ENCODE measurements at places on chromosomes 5 and 9. TPM values are rescaled to one million over a fixed set of nuclear protein-coding genes. Genes with fewer than 3 reads are reported as not detected.

DNA sequence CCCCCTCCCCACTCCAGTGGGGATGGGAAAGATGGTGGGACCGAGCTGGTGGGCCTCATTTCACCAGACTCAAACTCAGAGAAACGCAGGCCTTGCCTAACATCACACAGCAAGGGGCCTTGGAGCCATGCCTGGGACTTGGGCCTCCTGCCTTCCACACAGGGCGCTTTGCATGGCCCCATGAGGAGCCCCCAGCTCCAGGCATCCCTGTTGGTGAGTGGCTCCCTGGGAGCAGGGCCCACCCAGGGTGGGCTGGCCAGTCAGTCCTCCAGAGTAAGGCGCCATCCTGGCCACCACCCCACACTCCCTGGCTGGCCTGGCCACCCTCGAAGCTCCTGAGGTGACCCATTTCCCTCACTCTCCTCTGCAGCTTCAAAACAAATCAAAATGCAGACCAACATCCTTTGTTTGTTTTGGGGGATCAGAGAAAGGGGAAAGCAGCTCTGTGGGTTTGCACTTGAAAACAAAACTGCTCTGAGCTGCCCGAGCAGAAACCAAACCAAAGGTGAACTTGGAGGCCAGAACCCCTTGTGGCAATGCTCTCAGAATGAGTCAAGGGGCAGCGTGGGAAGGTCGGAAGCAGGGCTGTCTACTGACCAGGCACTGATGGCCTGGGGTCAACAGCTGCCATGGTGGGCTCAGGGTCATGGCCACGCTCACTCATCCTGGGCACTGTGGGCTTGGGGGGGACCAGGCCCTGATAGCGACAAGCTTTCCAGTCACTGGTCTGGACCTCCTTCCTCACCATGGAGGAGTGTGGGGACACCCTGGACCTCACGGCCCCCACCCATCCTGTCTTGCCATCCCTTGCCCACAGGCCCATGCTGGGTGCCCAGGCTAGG is 37.0 kb upstream of the VDAC1 start:
- H3K36me3 ChIP-seq = no peaks in the 10 kb centered on the region
- no peaks in the 10 kb centered on the region for H3K27me3 ChIP-seq
- H3K4me3 ChIP-seq = no peak overlapping the region
- no peaks in the 10 kb centered on the region for H3K4me1 ChIP-seq
- DNase-seq = no peak

- H3K4me3 ChIP-seq = no peak overlapping the region
- H3K4me1 ChIP-seq = no peaks in the 10 kb centered on the region
- no peaks in the 10 kb centered on the region for H3K36me3 ChIP-seq
- no peak overlapping the region for H3K27ac ChIP-seq
Measured at GRCh38 chr5:156312897-156313694, 13.9 kb upstream of the SGCD start.

DNA sequence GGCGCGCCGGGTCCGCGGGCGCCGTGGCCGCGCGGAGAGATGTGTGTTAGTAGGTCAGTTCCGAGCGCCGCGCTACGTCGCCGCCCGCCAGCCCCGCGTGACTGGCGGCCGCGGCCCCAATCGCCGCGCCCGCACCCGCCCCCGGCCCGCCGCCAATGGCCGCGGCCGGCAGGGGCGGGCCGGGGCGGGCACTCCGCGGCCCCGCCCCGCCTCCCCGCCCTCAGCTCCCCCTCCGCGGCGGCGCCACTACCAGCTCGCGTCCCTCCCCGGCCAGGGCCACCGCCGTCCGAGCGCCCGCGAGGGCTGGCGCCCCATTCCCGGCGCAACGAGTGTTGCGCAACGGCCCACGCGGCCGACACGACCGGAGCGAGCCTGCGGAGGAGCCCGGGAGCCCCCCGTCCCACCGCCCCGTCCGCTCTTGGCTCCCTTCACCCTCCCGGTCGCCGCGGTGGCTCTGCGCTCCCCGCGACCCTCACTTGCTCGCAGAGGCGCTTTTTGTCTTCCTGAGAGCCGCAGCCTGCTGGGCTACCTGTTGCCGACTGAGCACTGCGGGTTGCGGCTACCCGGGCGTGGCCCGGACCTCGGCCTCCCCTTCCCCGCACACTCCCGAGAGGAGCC is at the start of gene NFIL3:
Gene NFIL3 (minus strand): TSS at position 48 of the 618 bp plus-strand sequence. CDS start 13,098 bp downstream, outside the sequence.
- peaks cover 47% of the 10 kb centered on the region for H3K4me1 ChIP-seq
- no peaks in the 10 kb centered on the region for H3K36me3 ChIP-seq
- no peak for DNase-seq
- H3K4me3 ChIP-seq = peak within 1 kb of the TSS; percentile 82
- H3K27ac ChIP-seq = peak within 1 kb of the TSS; percentile 100

DNA sequence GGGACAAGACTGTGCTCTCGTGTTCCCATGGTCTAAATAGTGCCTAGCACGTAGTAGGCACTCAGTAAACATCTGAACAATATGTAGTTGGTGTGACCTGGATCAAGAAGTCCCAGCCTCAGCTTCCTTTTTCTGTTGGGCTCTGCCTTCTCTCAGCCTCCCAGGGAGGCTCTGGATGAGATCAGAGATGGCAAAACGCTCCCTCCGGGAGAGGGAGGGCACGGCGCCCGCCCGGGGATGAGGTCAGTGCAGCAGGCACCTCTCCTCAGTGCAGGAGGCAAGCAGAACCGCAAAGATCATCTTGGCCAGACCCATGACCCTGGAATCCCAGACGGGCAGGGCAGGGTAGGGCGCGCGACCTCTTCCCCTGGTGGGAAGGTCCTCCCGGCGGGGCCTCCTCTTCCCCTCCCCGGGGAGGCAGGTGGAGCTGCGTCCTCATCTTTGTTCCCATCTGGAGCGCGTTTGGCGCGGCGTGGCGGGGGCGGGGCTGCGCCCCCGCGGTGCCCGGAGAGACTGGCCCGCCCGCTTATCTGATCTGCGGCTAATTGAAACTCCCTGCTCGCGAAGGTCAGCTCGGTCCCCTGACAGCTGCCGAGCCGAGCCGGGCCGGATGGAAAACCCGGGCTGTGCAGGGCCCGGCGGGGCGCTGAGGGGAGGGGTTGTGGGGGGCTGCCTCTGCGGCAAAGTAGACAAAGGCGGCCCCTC is 60.9 kb downstream of the CXXC5 start:
- DNase-seq = no peak
- peak overlapping the region; percentile 68 for H3K4me3 ChIP-seq
- peak overlapping the region; percentile 55 for H3K27ac ChIP-seq
- H3K36me3 ChIP-seq = no peaks in the 10 kb centered on the region
- H3K27me3 ChIP-seq = no peaks in the 10 kb centered on the region

DNA sequence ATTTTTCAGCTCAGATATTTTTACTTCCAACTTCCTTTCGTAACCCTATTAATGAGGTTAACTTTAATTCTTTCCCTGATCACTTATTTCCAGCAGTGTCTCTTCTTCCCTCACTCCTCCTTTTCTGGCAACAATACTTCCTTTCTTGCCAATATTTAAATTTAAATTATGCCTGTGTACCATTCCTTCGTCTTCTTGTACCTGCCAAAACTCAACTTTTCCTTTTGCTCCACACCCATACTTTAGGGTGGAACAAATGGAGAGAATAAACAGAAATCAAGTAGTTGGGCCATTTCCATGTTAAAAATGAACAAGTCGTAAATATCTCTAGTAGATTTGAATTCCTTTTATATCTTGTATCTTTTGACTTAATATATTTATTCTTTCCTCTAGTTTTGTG is 66.0 kb downstream of the FER start:
- H3K27ac ChIP-seq = no peak overlapping the region
- H3K27me3 ChIP-seq = no peaks in the 10 kb centered on the region
- H3K4me1 ChIP-seq = peaks cover 33% of the 10 kb centered on the region
- no peaks in the 10 kb centered on the region for H3K36me3 ChIP-seq

- H3K36me3 ChIP-seq = no peaks in the 10 kb centered on the region
- no peaks in the 10 kb centered on the region for H3K4me1 ChIP-seq
- no peak overlapping the region for H3K27ac ChIP-seq
- no peak overlapping the region for H3K4me3 ChIP-seq
Measured at GRCh38 chr5:35876454-35876853, 19.8 kb downstream of the IL7R start.

DNA sequence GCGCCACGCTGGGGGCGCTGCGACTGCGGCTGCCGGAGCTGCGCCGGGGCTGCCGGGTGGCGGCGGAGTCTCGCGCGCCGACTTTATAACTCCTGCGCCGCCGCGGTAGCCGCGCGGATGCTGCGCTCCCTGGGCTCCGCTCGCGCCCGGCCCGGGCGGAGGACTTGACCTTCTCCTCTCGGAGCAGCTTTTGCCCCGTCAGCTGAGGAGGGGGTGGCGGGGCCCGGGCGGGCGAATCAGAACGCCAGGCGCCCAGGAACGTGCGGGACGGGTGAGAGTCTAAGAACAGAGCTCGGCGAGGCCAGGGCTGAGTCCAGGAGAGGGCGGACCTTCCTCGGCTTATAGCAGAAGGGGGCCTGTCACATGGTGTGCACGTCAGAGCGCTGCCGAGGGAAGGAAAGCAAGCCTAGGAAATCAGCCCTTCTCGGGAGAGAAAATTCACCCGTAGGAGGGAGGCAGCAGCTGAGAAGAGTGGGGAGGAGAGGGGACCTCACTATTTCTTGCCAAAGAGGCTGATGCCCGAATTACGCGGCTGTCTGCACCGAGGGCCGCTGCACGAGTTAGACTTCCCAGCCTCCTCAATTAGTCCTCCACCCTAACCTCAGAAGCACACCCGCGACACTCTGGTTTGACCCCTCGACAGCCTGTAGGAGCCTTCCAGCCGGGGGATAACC is at the start of gene FOXD1:
Gene FOXD1 (minus strand): TSS at position 315 of the 674 bp plus-strand sequence. CDS start 415 bp downstream, outside the sequence.
- H3K4me3 ChIP-seq = peak within 1 kb of the TSS; percentile 64
- H3K4me1 ChIP-seq = peaks cover 48% of the 10 kb centered on the region
- H3K36me3 ChIP-seq = no peaks in the 10 kb centered on the region

- peak overlapping the region; percentile 62 for H3K27ac ChIP-seq
- peaks cover 21% of the 10 kb centered on the region for H3K4me1 ChIP-seq
- no peak overlapping the region for H3K4me3 ChIP-seq
- DNase-seq = no peak
- H3K27me3 ChIP-seq = no peaks in the 10 kb centered on the region
Measured at GRCh38 chr9:33106827-33107621, 30.6 kb upstream of the SMU1 start.

DNA sequence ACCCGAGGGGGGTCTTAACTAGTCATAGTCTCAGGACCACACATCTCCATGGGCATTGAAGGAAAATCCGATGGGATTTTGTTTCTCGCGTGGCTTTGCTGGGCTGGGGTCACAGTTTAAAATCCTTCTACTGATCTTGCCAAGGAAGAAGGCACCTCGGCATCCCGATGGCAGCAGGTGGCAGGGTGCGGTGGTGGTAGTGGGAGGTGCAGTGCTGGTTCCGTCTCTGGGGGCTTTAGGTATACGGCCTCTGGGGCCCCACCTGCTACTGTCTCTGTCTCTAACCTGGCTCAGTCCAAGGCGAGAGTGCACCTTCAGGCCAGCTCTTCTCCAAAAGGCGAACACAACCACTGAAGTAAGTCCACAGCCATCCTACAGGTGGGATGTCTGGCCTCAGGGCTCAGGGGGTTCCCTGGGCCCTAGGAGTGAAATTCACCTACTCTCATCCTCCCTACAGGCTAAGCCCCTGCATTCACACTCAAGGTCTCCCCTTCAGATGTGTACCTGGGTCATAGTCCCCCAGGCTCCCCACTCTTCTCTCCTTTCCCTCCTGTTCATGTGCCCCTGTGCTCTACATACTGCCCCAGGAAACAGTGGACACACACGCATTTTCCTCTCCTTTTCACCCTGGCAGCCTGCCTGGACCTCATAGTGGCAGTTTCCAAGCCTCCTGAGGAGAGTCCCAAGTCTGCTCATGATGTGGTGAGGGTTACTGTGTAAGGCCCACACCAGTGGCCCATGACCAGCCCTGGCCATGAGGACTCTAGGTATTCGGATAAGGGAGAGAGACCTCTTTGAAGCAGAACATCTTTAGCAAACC is 736 bp upstream of the FCN2 start:
- H3K36me3 ChIP-seq = no peaks in the 10 kb centered on the region
- no peak overlapping the region for H3K27ac ChIP-seq
- peaks cover 16% of the 10 kb centered on the region for H3K27me3 ChIP-seq
- DNase-seq = peak; percentile 87

- H3K4me1 ChIP-seq = no peaks in the 10 kb centered on the region
- H3K36me3 ChIP-seq = no peaks in the 10 kb centered on the region
- no peak for DNase-seq
- H3K27ac ChIP-seq = no peak overlapping the region
Measured at GRCh38 chr5:77550406-77550805, 58.3 kb upstream of the WDR41 start.

- H3K27ac ChIP-seq = no peak overlapping the region
Measured at GRCh38 chr5:58548068-58548467, 34.8 kb upstream of the RAB3C start.

DNA sequence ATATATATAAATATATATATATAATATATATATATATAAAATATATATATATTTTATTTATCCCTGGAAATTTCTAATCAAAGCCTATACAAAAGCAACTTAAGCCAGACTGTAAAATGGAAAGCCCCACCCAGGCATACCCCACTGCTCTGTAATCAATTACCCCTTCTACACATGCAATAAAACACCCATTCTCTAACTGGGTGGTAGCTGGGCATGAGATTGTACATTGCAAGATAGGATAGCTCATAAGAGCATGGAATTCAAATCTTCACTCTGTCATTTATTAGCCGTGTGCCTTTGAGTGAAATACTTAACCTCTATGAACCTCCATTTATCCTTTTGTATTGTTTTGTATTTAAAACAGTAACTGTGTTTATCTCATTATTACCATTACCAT is 405.3 kb upstream of the SLC30A5 start:
- H3K4me1 ChIP-seq = no peaks in the 10 kb centered on the region
- H3K27me3 ChIP-seq = no peaks in the 10 kb centered on the region
- no peaks in the 10 kb centered on the region for H3K36me3 ChIP-seq
- no peak overlapping the region for H3K27ac ChIP-seq

DNA sequence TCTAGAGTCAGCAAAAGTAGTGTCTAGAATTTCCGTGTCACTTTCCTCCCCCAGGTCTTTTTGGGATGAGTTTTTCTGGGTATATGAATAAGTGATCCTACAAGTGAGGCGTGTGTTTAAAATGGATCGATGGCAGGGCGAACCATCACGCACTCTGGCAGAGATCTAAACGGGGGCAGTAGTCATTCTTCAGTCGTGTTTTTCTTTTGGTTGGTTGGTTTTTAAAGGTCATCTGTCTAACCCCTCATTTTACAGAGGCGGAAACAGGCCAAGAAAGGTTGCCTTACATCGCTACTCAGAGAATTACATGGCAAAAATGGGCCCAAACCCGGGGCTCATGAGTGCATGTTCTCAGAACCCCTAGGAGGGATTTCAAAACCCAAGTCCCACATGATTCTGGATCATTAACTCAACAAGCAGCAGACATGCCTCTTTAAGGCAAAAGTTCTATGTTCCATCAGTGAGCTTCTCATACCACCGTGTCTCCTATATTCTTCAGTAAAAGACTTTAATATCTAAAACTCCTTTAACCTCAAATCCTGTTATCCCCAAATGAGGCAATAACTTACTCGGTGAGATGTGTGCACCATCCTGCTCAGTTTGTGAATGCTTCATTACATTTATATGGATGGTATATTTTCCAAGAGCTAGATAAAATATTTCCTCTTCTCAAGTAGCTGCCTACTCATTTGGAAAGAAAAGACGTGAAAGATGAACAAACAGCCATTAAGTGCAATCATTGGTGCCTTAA is 145.8 kb downstream of the AOPEP start:
- no peaks in the 10 kb centered on the region for H3K27me3 ChIP-seq
- H3K27ac ChIP-seq = peak overlapping the region; percentile 26
- H3K36me3 ChIP-seq = no peaks in the 10 kb centered on the region
- H3K4me1 ChIP-seq = peaks cover 58% of the 10 kb centered on the region
- DNase-seq = no peak

The ASPN gene
- total RNA-seq = 9.1 TPM

The OR1Q1 gene
- not detected for total RNA-seq

The PCDHB15 gene
- 7.0 TPM for total RNA-seq

The CRHBP gene
- not detected for total RNA-seq

The SPAG8 gene
- 0.65 TPM for total RNA-seq

The ENTPD2 gene
- total RNA-seq = 1.0 TPM

The PCDHB13 gene
- 5.4 TPM for total RNA-seq
